ENCODE measurements at places on chromosomes 4 and X.

DNA sequence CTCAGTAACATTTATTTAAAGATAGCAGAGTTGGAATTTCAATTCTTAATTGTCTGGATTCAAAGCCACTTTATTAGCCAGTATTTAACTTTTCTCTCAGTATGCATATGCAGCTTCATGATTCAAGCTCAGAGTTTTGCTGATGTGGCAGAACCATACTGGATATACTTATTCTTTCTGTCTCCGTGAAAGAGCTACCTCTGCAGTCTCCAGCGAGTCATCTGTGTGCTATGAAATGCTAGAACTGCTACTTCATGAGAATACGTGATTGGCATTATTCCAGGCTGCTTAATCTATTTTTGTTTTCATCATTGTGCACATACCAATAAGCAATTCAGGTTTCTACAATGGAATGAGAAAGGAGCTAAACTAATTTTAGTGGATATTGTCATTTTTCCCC is 743.7 kb downstream of the C4orf33 start:
- DNase-seq: no peak

- no peak for DNase-seq
Measured at GRCh38 chrX:95907081-95907480, 777.6 kb upstream of the DIAPH2 start.

DNA sequence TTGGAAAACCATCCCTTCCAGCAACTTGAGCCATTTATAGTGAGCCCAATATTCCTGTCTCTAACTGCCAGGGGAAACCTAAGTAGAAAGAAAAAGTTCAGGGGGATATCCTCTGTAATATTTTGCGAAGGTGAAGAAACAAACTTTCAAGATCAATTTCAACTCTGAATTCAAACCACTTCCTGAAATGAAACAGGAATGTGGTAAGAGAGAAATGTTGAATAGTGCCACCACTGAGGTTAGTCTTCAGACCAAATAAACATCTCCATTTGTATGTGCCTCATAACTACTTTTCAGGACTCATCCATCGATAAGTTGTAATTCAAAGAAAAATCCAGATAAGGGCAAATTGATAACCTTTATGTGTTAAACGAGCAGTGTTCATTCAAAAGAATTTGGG is 128.7 kb downstream of the GABRB1 start:
- no peak for DNase-seq

DNA sequence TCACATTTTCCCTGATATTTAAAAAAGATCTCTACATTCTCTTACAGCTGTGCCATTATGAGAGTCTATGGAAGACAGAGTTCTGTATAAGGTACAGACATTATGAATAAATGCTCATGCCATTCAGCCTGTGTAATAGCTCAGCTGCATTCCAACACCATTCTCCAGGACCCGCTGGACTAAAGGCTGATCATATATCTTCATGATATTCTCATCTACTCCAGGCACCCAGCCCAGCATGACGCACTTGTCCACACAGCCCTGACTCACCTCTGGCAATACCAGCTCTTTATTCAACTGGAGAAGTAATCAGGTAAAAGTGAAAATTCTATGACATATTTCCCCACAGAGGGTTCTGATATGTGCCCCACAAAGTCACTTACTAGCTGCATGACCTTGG is 437.5 kb upstream of the FGF16 start:
- DNase-seq: no peak

DNA sequence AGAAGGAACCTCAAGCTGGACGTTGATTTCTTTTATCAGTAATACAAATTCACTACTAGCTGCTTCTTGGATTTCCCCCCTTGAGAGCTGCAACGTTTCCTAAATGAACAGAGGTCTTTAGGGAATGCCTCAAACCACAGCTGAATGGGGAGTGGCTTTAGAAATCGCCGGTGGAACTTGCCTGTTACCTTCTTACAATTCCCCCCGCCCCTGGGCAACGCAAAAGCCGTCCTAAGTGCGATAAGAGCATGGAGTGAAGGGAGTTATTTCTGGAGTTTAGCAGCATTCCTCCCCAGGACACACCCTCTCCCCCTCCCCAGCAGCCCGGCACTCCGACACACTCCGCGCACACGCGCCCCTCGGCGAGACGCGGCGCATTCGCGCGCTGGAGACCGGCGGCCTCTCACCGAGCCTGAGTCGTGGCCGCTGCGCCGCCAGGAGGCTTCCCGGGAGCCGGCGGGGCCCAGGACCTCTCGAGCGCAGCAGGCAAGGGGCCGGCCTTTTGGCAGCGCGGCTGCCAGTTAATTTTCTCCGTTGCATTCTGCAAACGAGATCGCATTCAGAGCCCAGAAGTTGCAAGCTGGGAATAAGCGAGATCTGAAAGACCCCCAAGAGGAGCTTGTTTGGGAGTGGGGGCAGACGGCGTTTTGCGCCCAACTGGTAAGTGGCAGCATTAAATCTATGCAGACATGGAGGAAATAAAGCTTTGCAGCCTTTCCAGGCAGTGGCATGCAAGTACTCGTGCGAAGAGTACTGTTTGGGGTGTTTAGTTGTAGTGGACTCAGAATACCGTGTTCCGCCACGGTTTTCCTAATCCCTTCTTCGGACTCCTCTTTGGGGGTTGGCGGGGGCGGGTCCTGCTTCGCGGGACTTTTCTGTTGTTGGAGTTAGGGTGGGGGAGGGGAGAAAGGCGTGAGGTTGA is 134.7 kb downstream of the PALLD start:
- DNase-seq: no peak
